ENCODE measurements at places on chromosomes 4 and X.
A peak's percentile ranks its signal among the peaks of the same experiment; 100 is the strongest.

DNA sequence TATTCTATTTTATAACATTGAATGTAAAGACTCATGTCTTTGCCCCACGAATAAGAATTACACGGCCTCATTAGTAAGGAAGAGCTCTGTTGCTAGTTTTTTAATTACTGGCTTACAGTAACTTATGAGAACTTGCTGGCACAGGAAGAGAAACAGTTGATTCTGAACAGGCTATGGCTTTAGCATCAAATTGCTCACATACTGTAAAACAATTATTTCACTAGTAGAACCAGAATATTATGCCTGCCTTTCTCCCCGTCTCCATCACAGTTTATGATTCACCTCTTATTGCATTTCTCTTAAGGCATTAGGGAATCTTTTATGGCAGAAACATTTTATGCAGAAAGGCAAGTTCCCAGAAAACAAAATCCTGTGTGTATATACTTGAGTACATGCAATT is 126.1 kb downstream of the SPRY1 start:
- peak; percentile 4 for DNase-seq

- DNase-seq = peak; percentile 73
Observed at GRCh38 chr4:87038837-87039615, 104.2 kb downstream of the AFF1 start.

- no peak for DNase-seq
Observed at GRCh38 chr4:186958726-186959350, 235.2 kb upstream of the FAT1 start.

- peak; percentile 66 for DNase-seq
Observed at GRCh38 chr4:139015948-139016471, 429 bp downstream of the NOCT start.

- no peak for DNase-seq
Observed at GRCh38 chr4:116598980-116599789, 486.2 kb downstream of the TRAM1L1 start.

- no peak for DNase-seq
Observed at GRCh38 chr4:174929346-174929745, 11.2 kb downstream of the ADAM29 start.

DNA sequence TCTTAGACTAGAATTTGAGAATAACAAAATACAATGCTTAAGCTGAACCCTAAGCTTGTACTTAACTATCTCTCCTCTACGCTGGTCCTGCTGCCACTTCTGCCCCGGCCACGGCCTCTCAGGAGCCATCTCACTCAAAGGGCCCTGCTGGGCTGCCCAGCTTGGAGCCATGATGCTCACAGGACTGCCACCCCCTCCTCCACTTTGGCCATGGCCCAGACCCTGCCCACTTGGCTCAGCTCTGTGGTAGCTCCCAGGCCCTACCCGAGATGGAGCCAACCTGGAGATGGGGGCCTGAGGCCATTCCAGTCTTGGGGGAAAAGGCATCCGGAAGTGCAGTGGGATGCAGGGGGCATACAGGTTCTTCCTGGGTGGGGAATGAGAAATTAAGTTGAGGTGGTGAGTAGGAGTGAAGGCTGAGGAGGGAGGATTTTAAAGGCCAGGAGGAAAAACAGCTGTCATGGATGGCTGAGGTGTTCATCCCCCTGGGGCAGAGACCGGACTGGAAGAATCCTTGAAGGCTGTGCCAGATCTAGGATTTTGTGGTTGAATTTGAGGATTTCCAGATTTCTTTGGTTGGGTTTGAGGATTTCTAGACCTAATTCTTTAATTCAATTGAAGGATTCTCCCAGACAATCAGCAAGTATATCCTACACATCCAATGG is 824 bp downstream of the SASH3 start:
- no peak for DNase-seq

DNA sequence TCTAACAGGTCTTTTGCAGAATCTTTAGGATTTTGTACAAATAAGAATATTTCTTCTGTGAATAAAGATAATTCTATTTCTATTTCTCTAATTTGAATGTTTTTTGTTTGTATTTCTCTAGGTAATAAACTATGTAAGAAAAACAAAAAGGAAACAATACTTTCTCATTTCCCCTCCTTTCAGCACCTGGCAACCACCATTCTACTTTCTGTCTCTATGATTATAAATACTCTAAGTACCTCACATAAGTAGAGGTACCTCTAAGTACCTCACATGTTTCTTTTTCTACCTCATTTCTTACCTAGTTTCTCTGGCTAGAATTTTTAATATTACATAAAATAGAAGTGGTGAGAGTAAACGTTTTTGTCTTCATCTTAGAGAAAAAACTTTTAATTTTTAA is 550.0 kb downstream of the EPHA5 start:
- no peak for DNase-seq

DNA sequence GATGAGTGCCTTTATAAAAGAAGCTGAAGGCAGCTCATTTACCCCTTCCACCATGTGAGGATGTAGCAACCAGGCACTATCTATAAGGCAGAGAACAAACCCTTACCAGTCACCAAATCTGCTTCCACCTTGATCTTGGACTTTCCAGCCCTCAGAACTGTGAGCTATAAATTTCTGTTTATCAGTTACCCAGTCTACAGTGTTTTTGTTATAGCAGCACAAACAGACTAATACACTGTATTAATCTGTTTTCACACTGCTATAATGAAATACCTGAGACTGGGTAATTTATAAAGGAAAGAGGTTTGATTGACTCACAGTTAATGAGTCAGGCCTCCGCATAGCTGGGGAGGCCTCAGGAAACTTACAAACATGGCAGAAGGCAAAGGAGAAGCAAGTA is 91.2 kb downstream of the SOWAHB start:
- no peak for DNase-seq

Data from adipocyte (in vitro differentiated cells).